ENCODE measurements at places on chromosomes 2 and 18.

GRCh38 chr18:50315100-50315871 lies 27.8 kb upstream of the CXXC1 start:
- no peak for DNase-seq

DNA sequence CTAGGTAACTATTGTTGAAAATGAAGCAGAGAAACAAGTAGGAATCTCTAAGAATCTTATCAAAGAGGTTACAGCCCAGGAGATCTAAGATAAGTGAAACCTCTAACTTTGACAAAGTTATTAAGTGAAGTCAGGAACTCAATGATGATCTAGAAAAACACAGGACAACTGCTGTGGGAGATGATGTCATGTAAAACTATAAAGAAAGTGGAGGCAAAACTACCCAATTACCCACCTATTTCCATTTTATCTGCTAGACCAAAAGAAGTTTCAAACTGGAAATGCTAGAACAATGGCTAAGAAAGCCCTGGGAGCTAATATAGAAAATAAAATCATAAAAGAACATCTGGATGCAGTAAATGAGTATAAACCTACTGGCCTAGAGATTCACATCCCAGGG lies 50.3 kb downstream of the SATB2 start:
- no peak for DNase-seq

- DNase-seq = no peak
Measured at GRCh38 chr2:48144777-48145176, 238.5 kb upstream of the FBXO11 start.

DNA sequence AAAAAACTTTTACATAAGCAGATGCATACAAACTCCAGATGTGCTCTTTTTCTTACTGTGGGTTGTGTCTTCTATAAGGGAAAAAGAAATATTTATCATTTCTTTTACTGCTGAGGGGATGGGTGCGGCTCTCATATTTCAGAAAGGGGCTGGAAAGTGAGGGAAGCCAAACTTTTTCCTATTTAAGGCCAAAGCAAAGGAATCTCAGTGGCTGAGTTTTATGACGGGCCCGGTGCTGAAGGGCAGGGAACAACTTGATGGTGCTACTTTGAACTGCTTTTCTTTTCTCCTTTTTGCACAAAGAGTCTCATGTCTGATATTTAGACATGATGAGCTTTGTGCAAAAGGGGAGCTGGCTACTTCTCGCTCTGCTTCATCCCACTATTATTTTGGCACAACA lies at the start of gene COL3A1:
TSS of gene COL3A1 (plus strand) at position 210 of the 400 bp plus-strand sequence. CDS start at position 327, 117 bp downstream.
- no peak for DNase-seq

DNA sequence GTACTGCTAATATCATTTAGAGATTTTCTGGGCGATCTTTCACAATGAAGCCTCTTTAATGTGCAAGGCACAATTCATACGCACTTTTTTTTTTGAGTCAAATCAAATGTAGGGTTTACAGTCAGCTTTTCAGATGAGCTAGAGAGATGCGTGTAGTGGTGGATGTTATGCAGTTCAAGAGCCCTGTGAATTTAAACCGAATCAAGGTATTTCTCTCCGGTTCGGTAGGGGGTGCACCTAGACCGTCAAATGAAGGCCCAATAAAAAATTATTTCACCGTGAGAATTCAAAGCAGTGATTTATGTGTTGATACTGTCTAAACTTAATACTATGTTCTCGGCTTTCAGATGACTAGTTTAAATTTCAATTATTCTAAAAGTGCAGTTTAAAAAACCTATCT lies 1.1 kb downstream of the PTH2R start:
- no peak for DNase-seq

DNA sequence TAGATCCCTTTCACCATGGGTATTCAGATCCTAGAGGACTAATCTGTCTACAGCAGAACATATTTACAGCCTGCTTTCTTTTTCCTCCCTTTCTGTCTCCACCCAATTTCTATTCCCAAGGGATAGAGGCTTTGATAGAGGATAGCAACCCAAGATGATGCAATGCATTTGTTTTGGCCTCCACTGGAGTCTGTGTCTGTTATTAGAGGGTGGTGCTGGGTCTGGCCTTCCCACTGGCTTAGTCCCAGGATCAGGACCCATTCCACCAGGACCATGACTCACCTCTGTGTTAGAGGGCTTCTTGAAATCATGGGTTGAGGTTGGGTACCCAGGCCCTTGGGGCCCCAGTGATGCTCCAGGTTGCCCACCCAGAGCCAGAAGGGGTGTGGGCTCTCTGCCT lies 239.7 kb upstream of the TNP1 start:
- DNase-seq = no peak

DNA sequence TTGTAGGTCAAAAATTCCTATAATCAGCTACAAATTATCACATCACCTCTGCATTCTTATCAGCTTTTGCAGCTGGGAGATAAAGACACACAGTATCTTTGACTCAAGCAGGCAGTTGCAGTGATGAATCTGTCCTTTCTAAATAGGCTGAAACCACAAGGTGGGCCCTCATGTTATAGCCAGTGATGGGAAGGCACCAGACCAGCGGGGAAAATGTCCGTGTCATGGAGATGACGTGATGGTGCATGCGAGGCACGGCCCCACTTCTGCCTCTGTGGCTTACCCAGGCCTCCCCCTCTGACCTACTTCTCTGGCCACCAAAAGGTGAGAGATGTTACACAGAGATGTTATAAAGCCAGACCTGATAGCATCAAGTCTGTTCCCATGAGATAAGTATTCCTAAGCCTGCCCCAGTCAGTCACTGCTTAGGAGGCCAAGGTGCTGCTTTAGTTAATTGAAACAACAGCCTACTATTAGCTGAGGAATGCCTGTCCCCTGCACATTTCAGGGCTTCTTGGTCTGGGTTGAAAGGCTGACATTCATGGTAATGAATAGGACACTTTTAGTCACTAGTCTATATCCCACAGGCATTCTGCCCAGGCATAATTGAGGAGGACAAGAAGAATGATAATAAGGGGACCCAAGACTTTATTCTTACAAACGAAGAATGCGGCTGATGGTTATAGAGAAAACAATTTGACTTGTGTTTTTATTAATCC lies 327.9 kb downstream of the LPIN1 start:
- DNase-seq = no peak

DNA sequence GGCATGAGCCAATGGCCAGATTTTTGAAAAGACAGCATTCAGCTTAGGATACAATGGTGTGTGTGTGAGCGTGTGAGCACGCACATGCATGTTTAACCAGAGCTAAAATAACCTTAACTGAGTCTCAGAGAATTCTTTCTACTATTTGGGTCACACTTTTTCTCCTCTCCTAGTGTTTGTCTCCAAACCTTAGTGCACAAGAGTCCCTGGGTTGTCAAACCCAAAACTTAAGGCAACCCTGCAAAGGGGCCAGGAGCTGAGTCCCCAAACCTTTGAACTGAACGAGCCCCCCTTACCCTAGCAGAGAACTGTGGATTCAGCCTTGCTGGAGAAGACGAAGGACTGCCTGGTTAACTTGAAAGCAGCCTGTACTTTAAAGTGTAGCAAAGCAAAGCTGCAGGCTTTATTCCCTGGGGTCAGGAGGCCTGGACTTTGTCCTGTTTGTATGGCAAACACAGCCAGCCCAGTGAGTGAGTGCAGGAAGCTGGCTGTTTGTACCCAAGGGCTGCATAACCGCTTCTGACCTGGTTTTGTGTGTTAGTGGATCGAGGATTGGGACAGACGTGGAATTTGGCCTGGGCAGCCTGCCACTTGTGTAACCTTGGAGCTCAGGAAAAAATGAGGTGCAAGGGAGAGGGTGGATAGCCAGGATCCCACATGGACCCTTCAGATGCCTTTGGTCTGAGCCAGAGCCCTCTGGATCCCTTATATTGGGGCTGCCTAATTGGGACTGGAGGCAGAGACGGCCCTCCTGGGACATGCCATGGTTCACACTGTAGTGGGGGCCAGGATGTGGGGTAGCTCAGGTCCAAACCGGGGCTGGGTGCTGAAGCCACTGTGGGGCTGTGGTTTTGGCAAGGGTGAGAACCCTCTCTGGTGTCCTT lies 6.4 kb upstream of the PSMD1 start:
- no peak for DNase-seq

GRCh38 chr2:236577481-236578410 lies 8.1 kb downstream of the ACKR3 start:
- DNase-seq = no peak

DNA sequence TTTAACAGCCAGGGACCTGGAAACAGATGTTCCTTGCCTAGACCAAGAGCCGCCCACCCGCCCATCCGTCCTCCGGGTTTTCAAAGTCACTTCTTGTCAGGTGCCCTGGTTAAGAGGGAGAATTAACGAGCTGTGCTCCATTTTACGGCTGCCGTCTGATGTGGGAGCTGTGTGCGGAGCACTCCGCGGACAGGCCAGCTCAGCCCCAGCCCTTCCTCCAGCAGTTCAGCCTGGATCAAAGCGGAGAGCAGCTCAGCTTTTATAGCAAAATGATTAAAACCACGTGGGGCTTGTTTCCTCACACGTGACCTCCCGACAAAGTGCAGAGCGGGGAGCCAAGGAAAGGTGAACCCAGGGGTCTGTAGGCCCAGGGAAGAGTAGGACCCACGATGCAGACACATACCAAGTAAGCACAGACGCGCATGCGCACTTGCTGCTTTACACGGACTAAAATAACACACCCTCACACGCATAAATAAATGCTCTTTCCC lies 46.1 kb upstream of the PKDCC start:
- no peak for DNase-seq

DNA sequence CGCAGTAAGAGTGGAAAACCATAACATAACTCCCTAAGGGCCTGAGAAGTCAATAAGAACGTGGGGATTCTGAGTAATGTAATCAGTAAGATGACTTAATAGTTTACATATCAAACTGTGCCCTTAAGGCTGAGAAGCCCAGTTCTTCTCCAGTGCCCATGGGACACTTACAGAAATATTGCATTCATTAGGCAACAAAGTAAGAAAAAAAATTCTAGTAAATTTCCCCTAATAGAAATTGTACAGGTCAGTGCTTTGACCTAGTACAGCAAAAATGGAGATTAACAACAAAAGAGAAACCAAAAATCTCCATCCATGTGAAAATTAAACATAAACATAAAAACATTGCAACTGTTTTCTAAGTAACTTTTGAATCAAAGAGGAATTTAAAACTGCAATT lies 139.8 kb upstream of the HS6ST1 start:
- no peak for DNase-seq

GRCh38 chr18:77012806-77013541 lies 119.6 kb downstream of the MBP start:
- DNase-seq = no peak

GRCh38 chr2:192655916-192656315 lies 461.2 kb upstream of the TMEFF2 start:
- no peak for DNase-seq

DNA sequence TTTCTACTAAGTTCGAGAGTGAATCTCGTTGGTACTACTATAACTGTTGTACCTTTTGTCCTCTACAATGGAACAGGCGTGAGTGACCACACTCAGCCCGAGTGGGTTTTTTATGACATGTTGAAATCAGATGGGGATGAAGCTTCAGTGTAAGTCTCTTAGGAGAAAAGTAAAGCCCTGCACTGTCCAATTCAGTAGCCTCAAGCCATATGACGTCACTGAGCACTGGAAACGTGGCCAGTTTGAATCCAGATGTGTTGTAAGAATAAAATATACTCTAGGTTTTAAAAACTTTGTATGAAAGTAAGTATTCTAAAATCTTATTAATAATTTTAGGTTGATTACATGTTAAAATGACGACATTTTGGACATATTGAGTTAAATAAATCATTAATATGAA lies 101.7 kb upstream of the SP3 start:
- DNase-seq = no peak

DNA sequence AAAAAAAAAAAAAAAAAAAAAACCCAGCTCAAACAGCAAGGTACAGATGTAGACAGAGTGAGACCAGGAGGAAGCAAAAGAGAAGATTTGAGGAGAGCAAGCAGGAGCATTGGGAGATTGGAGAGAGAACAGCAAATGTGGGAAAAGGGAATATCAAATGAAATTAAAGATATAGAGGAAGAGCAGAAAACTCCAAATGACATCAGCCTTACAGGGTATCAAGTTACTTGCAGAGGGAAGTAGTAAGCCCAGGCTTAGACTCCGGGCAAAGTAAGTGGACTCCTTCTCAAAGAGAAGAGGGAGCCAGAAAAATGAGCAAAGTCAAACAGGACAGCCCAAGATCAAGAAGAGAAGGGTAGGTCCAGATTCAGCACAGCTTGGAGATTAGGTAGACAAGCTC lies 93.3 kb upstream of the PPP1CB start:
- no peak for DNase-seq

GRCh38 chr2:60525899-60526298 lies 27.6 kb downstream of the BCL11A start:
- DNase-seq = no peak

- peak; percentile 10 for DNase-seq
Measured at GRCh38 chr2:214410918-214411554, at the start of gene VWC2L. VWC2L (plus strand) TSS chr2:214411054; CDS start chr2:214414194, 3,140 bp downstream.

GRCh38 chr18:35376742-35377695 lies at the start of gene ZNF396:
ZNF396 (minus strand) TSS chr18:35377337; CDS start chr18:35374292, 3,045 bp downstream.
- DNase-seq = peak; percentile 70

DNA sequence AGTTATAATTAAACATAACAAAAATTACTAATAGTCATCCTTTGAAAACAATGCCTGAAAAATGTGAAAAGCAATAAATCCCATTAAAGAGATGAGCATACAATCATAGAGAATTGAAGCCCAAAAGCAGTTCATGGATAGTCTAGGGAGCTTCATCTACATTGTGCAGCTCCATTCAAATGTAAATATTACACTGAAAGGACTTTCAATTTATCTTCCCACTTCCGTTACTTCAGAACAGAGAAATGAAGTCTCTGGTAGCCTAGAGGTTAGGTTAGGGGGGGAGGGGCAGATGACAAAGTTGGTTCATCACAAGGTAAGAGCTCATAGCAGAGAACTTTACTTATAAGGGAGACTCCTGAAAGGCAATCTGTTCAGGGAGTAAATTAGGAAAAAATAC lies 126.6 kb upstream of the RGPD4 start:
- no peak for DNase-seq

DNA sequence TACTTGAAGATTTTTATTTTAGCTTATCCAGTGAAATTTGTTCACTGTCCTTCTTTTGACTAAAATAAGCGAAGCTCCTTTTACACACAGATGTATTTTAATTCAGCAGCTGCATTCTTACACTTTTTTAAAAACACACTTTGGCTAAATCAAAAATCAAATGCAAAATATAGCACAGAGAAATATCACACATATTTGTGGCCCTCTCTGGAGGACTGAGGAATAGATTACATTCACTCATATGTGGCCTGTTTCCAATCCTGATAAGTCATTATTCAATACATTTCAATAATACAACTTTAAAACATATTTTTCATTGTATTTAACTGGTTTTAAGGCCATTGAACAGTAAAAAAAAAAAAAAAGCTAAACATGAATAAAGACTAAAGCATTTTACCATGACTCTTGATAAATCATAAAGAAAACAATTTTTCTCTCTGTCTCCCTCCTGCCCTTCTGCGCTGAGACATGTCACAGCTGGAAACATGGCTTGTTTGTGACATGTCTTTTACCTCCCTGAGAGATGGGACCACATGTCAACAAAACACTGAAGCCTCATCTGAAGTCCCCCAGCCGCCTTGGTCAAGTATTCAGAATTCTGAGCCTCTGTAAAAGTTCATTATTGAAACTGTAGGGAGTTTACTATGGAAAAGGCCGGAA lies 221.0 kb downstream of the ZNF407 start:
- no peak for DNase-seq

Data from activated T-helper 1 cell treated with anti-CD3 and anti-CD28 coated beads, Interleukin-12 subunit alpha, Interleukin-12 subunit beta, Interleukin-2, Interleukin-4 antibody, amounts not matched to agents 30 ng/mL and 10 ng/mL and 1 ng/mL, durations not matched to agents 14 hours and 24 hours and 36 hours (primary cell).